Peyer's patch (tissue), 4 donors: ENCODE measurements at places on chromosomes 13 and 19. TPM values are rescaled to one million over a fixed set of nuclear protein-coding genes. Genes with fewer than 3 reads are reported as not detected.

CYP4F2 gene
- total RNA-seq = 915 TPM

SCEL gene
- total RNA-seq = not detected

GRCh38 chr13:69921156-69921555 is 186.5 kb upstream of the ATXN8OS start:
- DNase-seq = no peak

DNA sequence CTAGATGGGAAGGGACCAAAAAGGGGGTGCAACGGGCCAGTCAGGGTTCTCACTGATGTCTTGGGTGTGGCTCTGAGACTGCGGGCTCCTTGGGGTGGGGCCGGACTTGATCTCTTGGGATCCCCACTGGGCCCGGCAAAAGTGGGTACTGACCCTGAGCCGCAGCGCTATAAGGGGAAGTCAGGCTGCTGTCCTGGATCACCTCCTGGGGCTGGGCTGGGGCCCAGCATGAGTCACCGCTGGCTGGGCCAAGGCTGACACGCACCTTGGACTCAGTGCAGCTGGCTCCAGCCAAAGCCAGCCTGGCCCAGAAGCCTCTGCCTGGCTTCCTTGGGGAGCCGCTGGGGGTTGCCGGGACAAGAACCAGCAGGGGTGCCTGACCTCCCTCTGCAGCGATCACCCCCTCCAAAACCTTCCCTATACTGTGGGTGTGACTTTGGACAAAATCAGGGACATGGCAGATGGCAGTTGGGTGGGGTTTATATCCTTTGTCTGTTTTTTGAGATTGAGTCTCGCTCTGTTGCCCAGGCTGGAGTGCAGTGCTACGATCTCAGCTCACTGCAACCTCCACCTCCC is 617 bp upstream of the IQCN start:
- DNase-seq = peak; percentile 92
